ENCODE measurements at places on chromosomes 6 and 20.
A peak's percentile ranks its signal among the peaks of the same experiment; 100 is the strongest.

- no peak for DNase-seq
Measured at GRCh38 chr20:890666-891057, 25.5 kb downstream of the ANGPT4 start.

DNA sequence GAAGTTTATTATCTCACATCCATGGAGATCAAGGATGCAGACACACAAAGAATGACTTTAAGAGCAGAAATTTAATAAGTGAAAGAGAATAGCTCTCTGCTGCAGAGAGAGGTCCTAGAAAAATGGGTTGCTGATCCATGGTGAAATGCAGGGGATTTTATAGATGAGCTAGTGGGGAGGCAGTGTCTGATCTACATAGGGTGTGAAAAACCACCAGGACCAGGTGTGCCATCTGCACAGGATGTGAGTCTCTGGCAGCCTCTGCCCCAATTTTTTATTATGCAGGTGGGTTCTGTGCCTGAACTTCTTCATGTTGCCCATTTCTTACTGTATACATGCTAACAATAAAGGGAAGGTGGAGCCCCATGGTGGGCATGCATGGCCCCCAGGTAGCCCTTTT is 19.9 kb upstream of the NANP start:
- no peak for DNase-seq

DNA sequence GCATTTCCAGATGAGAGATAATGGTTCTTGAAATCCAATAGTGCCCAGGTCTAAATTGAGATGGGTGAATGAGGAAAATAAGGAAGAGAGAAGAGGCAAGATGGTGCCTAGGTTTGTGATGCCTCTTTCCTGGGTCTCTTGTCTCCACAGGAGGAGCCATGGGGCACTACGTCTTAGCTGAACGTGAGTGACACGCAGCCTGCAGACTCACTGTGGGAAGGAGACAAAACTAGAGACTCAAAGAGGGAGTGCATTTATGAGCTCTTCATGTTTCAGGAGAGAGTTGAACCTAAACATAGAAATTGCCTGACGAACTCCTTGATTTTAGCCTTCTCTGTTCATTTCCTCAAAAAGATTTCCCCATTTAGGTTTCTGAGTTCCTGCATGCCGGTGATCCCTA is 6.8 kb downstream of the HFE start:
- no peak for DNase-seq

DNA sequence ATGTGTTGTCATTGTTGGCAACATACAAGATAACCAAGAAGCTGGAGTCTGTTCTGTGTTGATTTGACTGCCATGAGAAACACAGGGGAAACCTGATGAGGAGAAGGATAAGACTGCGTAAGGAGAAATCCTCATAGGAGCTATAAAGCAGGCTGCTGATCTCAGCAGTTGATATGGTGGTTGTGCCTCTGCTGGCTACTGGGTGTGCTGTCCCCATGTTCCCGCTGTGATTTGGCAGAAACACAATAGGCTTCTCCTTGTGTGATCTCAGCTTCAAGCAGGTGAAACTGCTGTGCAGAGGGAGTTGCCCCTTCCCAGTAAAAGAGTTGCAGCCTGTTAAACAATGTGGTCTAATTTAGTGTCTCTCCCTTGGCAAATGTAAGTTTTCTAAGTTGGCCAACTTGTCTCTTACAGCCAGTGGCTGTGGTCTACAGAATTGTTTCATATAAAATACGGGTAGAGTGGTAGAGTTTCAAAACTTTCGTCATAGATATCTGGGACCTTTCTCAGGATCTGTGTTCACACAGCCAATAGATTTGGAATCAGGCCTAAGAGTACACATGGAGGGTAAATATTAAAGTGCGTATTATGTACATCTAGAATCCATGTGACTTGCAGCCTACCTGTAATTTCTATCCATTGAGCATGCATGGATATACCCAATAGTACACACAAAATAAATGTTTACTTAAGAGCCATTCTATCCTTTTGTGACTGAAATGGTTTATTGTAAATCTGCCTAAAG is 78.4 kb downstream of the RNF144B start:
- no peak for DNase-seq

DNA sequence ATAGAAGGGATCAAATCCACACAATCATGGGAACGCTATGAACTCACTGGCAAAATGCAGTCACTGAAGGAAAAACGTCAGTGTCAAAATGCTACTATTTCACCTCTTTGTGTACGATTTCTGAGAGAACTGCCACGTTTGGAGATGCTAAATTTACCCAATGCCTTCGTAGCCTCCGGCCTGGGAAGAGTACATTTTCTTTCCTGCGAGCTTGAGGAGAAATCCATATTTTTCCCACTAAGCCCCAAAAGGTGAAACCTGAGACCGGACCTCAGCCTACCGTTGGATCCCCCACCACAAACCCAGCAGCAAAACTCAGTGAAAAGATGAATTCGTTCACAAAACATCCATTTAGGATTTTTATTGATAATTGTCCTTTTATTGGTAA is 131.7 kb downstream of the GPX5 start:
- DNase-seq, result no peak

DNA sequence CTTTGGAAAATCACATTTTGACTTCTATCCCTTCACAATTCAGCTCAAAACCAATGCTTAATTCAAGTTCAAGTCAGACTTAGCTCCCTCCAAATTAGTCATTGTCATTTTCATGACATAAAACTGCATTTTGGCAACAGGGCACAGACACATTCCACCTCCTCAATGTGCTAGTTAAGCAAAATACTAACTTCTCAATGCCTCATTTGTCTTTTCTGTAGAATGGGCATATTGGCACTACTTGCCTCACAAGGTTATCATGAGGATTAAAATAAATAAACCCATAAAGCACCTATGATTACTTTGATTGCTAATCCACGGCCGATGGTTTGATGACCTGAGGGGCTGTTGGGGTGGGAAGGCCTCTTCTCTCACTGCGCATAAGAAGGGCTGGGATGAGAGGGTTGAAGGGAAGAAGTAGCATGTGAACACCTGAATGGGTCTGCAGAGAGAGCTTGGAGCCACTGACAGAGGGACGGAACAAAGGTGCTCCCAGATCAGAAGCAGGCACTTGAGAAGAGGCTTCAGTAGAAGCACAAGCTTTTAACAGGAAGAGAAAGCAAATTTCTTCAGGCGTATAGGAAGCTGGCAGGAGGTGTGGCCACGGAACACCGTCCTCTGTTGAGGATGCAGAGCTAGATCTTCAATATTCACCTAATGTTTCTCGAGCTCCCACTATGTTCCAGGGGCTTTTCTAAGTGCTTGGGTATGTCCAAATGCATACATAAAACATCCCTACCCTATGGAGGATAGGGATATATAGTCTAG is 11.7 kb upstream of the TBC1D7 start:
- no peak for DNase-seq

DNA sequence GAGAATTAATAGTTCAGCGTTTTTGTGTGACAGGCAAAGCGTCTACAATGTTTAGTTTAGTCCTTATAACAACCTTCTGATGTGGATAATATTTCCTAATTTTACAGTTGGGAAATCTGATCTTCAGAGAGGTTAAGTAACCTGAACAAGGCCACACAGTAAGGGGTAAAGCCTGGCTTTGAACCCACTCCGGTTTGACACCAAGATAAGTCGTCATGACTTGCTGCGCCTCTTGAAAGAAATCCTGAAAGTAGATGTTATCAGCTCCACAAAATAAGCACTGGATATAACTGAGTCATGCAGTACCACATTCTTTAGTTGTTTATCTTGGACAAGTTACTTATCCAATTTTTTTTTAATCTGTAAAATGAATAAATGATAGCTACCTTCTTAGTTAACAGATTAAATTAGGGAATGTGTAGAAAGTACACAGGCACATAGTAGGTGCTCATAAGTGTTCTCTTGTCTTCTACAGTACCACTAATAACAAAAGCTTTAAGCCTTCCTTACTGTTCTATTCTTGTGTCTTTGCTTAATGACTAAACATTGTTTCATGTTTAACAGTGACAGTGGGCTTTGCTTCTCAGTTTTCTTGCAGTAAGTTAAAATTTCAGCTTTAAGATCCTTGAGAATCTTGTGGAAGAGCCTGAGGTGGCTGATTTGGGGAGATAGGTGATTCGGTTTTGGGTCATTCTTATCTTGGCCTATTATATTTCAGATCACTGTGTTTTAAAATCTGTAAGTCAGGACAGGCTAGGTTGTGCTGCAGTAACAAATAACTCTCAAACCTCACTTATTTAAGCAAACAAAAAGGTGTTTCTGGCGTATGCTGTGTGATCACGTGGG is 2.1 kb downstream of the HIVEP1 start:
- DNase-seq, result no peak

- DNase-seq, result no peak
Measured at GRCh38 chr20:12947691-12948090, 61.1 kb upstream of the SPTLC3 start.

DNA sequence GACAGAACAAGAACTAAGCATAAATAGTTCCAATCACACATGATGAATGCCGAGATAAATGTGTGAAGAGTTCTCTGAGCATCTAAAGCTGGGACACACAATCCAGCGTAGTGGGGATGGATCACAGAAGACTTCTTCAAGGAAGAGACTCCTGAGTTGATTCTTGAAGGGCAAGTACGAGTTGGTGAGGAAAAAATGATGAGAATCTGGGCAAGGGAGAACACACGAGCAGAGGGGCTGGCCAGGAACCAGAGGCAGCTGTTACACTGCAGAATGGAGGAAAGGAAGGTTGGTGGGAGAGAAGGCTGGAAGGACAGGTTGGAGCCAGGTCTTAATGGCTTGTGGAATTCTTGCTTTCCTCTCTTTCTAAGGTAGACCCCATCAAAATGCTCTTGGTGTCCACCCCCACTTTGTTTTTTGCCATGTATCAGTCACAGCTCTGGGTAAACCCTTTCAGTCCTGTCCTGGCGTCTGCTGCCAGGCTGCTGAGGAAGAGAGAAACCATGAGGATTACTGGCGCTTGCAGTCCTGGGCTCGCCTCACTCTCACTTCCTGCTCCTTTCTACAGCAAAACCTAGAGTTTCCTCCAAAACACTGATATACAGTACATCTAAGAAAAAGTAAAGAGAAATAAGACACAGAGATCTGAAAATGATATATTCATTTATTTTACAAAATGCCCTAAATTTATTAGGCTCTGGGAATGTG is 127.6 kb upstream of the FAM184A start:
- no peak for DNase-seq

- DNase-seq, result peak; percentile 94
Measured at GRCh38 chr6:85678602-85679444, 36.1 kb upstream of the SYNCRIP start.

- DNase-seq, result no peak
Measured at GRCh38 chr6:139970591-139970991, 596.1 kb upstream of the CITED2 start.

DNA sequence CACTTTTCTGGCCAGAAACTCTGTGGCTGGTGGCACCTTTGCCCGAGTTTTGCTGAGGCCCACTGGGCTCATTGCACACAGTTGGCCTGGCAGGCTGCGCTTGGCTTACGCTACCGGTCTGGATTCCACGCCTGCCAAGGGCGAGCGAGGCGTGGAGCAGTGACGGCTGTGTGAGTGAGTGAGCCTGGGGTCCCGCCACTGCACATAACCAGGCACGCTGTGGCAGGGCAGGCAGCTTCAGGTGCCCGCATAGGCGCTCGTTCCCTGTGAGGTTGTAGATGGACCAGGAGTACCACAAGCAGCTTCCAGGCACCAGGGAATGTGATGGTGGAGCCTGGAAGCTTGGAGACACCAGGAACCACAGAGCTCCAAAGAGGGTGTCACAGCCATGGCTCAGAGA is 190.1 kb upstream of the DEFB112 start:
- no peak for DNase-seq

DNA sequence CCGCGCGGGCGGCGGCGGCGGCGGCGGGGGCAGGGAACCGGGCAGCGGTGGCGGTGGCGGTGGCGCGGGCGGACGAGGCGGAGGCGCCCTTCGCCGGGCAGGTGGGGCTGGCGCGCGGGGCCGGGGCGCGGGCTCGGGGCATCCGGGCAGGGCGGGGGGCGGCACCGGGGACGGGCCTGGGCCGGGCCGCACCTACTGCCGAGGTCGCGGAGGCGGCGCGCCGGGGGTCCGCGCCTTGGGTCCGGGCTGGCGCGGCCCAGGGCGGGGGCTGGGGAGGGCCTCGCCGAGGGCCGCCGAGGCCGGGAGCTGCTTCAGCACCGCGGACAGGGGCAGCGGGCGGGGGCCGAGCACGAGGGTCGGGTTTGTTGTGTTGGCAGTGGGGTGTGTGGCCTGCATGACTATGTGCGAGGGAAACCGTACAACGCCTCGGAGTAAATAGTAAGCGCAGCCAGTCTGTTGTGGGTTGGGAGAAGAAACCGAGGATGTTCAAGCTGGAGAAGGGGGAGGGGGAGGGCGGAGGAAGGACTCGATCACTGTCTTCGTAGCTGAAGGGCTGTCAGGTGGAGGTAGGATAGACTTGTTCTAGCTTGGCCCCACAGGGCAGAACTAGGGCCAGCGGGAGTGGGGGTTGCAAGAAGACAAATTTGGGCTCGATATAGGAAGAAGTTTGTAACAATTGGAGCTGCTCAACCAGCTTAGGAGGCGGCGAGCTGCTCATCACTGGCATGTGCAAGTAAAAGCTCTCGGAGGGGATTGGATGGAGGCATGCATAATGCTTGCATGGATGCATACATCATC is 593 bp downstream of the MMP24 start:
- DNase-seq, result peak; percentile 5

DNA sequence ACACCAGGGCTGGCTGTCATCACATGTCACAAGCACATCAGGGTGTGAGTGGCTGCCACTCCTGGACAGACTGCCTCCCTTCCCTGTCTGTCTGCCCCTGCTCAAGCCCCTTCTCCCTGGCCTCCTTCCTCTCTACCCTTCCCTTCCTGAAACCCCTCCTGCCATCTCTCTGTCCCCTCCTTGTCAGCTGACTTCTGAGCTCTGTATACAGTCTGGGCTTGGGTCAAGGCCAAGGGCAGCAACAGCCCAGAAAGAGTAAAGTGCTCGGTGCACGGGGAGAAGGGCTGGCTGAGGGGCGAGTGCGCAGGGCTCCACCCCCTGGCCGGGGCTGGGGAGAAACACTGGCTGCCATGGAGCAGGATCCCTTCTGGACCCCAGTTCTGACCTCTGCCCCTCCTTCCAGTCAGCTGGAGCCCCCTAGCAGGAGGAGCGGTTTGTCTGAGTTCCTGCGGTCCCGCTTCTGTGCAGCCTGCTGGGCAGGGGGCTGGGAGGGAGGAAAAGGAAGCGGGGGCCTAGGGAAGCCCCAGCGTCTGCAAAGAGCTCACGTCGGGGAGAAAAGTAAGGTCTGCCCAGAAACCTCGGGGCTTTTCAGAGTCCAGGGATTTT is 2.0 kb downstream of the LKAAEAR1 start:
- DNase-seq, result no peak

- no peak for DNase-seq
Measured at GRCh38 chr6:79399499-79399898, 137.7 kb downstream of the LCA5 start.

DNA sequence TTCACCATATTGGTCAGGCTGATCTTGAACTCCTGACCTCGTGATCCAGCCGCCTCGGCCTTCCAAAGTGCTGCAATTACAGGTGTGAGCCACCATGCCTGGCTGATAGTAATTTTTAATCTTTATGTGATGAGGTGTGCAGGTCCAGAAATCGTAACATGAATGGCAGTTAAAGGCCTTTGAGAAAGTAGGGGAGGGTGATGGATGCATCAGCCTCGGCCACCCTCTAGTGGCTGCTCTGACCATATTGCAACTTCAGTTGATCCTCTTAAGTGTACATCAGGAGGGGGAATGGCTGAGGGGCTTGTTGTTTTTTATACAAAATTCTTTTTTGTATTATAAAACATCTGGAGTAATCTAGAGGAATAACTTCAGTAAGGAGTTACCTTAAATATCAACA is 193.0 kb downstream of the ZFAND3 start:
- DNase-seq, result no peak

Data from NCI-H2029 treated with DMSO at 0.1 percent for 48 hours (cell line).